ENCODE measurements at places on chromosomes 16 and 17.

DNA sequence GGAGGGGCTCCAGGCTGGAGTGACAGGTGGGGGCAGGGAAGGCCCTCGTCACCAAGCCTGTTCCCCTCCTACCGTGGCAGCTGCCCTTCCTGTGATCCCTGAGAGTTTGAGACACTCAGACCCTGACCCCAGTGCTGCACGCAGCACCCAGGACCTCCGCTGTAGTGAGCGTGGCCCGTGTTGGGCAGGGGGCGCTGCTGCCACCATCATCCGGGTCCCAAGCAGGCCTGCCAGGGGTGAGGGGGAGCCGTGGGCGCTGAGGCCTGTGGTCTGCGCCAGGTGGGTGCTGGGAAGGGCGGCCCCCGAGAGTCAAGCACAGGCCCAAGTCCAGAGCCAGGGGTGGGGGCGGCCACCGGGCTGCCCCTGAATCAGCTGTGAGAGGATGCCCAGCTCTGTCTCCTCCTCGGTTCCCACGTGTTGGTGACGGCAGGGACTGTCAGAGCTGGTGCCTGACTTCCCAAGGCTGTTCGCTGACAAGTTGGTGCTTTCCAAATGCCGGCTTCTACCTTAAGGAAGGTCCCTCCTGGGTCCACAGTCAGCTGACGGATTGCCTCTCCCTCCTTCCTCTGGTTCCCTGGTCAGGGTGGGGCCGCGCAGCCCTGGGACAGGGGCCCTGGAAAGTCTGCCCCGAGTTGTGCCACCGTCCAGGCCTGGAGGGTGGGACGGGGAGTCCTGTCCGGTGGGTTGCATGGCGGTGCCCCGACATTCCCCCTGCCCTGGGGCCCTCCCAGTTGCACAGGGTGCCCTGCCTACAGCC, 31.1 kb downstream of the TPSG1 start:
- no peak for DNase-seq

DNA sequence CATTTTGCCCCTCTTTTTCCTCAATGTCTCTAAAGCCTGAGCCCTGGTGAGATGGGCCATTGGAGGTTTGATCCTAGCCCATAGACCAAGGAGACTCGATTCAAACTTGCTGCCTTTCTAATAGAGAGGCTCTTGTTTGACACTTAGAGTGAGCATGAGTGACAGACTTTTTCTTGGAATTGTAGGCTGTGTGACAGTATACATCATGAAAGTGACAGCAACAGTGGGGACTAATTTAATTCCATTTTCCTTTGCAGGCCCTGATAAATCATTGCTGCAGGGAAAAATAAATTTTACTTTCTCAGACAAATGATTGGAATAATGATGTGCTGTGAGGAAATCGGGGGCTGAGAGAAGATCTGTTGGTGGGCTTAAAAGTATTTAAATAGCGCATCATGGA, 169.0 kb upstream of the NOL11 start:
- no peak for DNase-seq

DNA sequence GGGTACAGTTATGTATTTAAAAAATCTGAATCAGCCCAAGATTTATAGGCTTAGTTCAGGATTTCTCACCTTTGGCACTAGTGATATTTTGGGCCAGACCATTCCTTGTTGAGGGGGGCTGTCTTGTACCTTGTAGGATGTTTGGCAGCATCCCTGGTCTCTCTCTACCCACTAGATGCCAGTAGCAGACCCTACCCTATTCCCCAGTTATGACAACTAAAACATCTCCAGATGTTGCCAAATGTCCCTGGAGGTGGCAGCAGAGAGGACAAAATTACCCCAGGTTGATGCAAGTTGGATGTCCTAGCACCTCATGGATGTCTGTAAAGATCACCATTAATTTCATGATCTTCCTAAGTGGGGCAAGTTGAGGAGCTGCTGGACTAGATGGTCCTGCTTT, 45.8 kb downstream of the SYT17 start:
- no peak for DNase-seq

DNA sequence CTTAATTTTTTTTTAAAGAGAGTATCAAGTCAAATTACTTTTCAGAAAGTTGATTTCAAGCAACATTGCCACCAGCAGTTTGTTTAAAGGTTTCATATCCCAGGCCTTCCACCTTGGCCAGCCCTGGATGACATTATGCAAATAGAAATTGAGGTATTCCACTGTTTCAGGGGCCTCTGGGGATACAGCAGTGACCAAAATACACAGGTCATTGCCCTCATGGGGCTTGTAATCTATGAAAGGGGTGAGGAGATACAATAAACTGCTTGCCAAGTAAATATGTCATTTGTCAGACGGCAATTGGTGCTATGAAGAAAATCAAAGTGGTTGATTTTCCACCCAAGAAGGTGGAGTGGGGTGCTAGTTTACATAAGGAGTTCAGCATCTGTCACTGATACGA, 37.8 kb upstream of the TMC5 start:
- no peak for DNase-seq

- no peak for DNase-seq
Measured at GRCh38 chr16:50932348-50932935, 190.6 kb downstream of the CYLD start.

- no peak for DNase-seq
Measured at GRCh38 chr16:19555938-19556771, 652 bp downstream of the VPS35L start.

GRCh38 chr16:75342308-75342811, 90.9 kb upstream of the BCAR1 start:
- no peak for DNase-seq

- no peak for DNase-seq
Measured at GRCh38 chr17:8142158-8142886, 9.9 kb downstream of the PER1 start.

DNA sequence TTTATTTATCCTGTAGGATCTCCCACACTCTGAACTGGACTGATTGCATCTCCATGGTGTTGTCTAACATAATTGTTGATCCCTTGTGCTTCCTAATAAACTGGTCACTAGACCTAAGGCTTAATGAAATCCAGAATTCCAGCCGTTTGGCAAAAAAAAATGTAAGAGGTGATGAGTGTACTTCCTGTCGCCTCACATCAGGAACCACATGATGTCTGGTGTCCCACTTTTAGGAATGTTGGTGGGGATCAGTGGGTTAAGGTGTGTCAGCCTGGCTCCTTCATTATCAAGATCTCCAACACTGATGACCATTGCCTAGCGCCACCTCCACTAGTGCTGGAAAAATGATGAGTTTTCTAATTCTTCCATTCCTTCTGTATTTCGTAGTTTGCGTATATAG, 18.6 kb upstream of the LONP2 start:
- DNase-seq: no peak

GRCh38 chr17:34249478-34249877, 5.6 kb upstream of the CCL2 start:
- DNase-seq: no peak

GRCh38 chr17:81831957-81832607, 1.0 kb downstream of the MCRIP1 start:
- peak; percentile 39 for DNase-seq

DNA sequence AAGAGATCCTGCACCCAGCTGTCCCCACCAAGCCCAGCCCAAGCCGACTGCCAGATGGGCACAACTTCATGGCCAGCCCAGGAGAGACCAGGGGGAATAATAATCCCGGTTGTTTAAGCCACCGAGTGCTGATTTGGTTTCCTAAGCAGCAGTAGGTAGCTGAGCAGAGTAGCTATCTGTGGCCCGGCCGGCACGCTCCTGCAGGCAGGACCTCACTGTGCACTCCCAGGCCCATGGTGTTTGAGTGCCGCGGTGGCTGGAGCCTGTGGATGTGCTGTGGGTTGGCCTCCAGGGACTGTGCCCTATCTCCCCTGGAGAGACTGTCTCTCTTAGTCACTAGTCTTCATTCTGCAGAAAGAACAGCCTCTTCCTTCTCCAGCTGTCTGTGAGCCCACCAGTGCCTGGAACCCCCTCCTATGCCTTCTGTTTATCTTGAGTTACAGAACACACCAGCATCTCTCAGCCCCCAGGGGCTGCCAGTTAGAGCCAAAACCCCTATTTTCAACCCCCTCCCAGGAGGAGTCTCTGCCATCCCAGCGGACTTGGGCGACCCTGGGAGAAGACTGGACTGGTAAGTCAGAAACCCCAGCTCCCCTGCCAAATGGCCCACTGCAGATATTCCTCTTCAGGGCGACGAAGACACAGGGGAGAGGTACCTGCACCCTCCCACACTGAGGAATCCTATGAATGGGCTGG, 152.0 kb downstream of the SDK2 start:
- DNase-seq: peak; percentile 39

DNA sequence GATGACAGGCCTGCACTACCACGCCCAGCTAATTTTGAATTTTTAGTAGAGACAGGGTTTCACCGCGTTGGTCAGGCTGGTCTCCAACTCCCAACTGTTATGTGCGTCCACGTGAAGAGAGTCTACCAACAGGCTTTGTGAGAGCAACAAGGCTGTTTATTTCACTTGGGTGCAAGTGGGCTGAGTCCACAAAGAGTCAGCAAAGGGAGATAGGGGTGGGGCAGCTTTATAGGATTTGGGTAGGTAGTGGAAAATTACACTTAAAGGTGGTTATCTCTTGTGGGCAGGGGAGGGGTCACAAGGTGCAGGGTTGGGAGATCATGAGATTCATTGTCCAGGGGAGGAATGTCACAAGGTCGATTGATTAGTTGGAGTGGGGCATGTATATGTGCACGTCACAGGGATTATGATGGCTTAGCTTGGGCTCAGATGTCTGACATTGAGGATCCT, 111.6 kb downstream of the GOSR1 start:
- DNase-seq: no peak

- DNase-seq: no peak
Measured at GRCh38 chr17:36947922-36948716, 635 bp upstream of the AATF start.

DNA sequence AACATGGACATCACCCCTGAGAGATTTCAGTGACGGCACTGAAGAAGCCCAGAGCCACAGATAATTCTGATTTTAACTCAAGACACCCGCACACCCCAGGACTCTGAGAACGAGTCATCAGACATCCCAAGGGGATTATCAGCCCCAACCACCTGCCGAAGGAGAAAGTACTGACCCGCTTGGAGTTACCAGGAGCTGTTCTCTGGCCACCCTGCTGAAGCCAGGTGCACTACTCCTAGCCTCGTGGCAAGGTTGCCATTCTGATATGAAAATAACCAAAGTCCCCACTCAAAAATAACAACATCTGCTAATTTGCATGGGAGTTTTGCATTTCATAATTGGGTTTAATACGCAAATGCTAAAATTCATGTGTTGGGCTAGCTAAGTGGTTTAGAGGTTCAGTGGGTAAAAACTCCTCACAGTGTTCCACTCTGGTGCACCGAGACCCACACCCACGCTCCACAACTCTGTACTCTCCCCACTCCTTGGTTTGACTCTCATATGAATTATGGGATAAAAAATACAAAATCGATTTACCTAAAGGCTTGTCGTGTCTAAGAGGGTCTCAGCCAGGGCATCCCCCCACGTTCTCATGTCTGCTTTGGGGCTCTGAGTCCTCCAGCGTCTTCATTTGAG, 143.0 kb upstream of the NOL11 start:
- peak; percentile 76 for DNase-seq

DNA sequence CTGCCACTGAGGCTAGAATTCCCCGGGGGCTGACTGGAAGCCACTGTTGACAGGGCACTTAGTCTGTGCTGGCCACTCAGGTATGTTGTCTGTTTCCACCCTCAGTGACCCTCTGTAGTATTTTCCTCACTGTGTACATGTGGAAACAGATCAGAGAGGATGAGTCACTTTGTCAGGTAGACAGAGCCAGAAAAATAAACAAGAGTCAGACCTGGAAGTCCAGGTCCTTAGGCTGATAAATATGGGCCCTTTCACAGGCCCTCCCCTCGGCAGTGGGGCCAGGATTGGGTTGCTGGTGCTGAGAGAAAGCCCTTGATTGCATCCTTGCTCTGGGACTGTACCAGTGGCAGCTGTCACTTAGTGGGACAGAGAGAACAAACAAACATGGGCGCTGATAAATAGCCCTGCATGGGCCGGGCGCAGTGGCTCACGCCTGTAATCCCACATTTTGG, 21.3 kb downstream of the PGS1 start:
- DNase-seq: no peak

- DNase-seq: no peak
Measured at GRCh38 chr16:65223335-65223734, 101.5 kb upstream of the CDH11 start.

GRCh38 chr16:60648290-60648689, 1387.9 kb downstream of the CDH8 start:
- no peak for DNase-seq

GRCh38 chr16:7420843-7421242, 88.2 kb downstream of the RBFOX1 start:
- DNase-seq: no peak

GRCh38 chr16:68696514-68696913, 40.6 kb upstream of the CDH1 start:
- DNase-seq: no peak

DNA sequence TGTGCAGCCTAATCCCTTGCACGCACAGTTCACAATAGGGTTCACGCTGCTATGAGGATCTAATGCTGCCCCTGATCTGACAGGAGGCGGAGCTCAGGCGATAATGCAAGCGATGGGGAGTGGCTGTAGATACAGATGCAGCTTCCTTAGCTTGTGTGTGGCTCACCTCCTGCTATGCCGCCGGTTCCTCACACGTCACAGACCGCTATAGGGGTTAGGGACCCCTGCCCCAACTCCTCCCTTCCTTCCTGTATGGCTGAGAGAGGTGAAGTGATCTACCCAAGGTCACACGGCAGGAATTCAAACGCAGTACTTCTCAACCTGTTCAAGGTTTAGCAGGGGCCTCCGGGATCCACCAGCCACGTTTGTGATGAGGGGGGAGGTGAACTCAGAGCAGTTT, 13.4 kb upstream of the PLLP start:
- DNase-seq: no peak

DNA sequence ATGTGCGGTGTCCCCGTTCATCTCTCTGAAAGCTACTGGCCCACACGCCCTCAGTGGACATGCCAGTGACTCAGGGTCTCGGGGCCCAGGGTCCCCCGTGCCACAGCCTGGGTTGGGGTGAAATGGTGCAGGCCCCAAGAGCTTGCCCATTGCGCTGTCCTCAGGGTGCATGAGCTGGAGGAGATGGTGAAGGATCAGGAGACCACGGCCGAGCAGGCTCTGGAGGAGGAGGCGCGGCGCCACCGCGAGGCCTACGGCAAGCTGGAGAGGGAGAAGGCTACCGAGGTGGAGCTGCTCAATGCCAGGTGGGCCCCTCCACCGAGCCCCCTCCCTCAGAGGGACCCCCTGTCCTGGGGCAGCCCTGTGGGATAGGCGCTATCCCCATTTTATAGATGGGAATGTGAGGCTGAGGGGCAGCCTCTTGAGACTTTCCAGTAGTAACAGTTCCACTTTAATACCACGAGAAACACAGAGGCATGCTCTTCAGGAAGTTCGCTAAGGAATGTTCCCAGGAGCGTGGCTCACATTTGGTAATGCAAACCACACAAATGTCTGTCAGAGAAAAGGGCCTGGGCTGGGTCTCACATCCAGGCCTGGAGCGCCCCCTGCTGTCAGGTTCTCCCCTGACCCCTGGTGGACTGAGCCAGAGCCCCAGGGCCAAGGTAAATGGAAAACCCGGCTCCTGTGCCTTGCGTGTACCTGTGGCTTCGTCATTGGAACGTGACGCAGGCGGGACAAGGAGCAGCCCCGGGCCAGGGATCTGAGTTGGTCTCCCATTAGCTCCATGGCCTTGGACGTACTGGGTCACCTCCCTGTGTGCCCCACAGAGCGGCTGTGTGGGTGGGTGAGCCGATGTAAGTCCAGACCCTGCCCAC, 133.7 kb downstream of the RAB11FIP4 start:
- peak; percentile 82 for DNase-seq
